ENCODE measurements at places on chromosomes 12 and 14.

DNA sequence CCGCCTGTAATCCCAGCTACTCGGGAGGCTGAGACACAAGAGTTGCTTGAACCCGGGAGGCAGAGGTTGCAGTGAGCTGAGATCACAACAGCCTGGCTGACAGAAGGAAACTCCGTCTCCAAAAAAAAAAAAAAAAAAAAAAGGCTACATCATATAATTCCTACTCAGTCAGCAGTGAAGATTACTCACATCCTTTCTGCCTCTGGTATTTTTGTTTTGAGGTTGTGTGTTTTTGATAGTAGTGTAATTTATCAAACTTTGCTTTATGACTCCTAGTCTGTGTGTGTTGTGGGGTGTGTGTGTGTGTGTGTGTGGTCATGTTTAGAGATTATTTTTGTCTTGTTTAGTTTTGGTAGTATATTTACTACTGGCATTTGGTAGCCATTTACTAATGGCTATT is 29.8 kb upstream of the DLGAP5 start:
- DNase-seq, result no peak

- DNase-seq, result no peak
Observed at GRCh38 chr12:39993268-39993667, 112.6 kb downstream of the SLC2A13 start.

DNA sequence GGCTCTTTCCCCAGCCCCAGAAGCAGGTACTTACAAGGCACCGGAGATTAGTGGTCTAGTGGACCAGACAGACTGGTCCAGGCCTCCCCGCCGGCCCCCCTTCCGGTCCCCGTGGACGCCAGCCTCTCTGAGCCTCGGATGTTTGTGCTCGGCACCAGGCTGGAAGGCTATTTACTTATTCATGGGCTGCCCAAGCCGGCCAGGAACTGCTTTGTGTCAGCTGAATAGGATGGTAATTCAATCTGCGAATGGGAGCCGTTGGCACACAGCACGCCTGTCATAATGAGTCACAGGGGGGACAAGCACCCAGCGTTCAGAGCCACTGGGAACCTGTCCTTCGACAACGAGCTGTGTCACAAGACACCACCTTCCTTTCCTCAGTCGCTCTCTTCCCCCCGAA is 82.3 kb downstream of the RIMBP2 start:
- no peak for DNase-seq

DNA sequence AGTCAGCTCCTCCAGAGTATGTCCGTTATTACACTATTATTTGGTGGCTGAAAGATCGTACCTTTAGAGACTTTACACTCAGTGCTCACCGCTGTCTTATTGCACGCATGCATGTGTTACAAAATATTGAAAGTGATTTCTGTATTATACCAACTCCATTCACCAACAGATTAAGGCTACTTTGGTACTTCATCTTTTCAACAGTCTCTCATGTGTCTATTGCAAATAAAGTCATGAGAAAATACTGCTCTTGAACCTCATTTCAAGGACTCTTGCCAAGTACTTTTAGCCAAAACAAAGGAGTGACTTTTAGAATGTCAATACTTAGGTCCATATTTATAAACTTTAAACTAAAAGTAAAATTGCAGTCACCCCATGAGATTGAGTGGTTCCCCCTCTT is 503.6 kb downstream of the TMEM121 start:
- no peak for DNase-seq

DNA sequence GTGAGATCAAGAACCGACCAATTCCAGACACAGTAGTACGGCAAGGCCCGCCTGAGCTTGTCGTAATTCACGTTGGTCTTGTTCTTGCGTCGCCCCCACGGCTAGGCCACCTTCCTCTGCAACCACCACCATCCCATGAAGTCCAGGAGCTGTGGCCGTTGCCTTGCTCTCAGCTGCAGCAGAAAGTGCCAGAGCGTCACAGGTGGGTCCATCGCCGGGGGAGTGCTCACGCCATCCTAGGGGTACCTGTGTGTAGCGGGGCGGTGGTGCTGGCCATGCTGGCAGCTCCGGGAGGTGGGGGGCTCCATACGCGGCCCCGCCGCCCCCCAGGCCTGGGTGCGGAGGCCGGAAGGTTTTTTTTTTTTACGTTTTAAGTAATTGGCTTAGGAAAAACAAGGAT is 23.1 kb downstream of the TMEM121 start:
- no peak for DNase-seq

DNA sequence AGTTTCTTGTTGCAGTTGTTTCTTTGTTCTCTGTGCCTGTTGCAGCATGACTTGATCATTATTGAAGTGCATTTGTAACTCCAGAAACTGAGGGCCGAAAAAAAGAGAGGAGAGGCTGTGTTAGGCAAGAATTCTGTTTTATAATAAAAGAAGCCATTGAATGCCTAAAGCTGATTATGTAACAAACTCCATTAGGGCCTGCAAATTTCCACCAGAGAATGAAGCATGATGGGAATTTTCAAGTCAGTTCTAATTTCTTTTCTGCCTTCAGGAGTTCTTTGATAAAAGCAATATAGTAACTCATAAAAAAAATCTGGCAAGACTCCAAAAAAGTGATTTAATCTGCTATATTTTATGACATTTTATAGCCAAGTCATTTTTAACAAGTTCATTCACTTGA is 156.7 kb upstream of the RASSF8 start:
- DNase-seq, result no peak

DNA sequence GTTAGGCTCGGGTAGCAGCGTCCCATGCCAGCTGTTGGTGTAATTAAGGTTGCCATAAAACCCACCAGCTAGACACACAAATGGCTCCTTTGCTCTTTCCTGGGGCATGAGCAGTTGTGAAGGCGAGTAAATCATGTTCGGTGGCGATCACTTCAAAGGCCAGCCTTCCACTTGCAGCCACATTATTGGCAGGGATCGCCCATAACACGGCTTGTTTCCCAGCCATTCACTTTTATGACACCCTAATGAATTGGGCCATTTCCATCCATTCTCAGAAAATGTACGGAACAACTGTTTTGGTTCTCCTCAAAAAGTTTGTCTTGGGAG is 63.4 kb downstream of the BEGAIN start:
- DNase-seq, result no peak

DNA sequence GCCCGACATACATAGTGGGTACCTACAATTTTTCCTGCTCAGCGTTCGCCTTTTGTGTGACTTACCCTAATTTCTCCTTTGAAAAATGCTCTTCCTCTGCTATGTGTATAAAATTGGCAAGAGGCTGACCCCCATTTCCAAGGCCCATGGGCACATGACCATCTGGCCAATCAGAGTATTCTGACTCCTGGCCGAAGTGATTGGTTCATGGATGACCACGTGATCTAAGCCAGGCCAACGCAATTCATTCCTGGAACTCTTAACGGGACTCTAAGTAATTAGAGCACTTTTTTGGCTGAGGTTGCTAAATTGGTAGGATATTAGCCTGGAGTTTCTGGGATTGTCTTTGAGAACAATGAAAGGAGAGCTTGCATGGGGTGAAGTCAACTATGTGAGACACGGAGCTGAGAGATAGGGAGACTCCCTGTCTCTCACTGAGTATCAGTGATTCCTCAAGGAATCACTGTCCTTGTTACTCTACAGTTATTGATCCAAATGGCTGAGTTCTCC is 110.1 kb upstream of the TBX3 start:
- no peak for DNase-seq

GRCh38 chr14:90987140-90987539 is 73.3 kb downstream of the RPS6KA5 start:
- DNase-seq, result no peak

DNA sequence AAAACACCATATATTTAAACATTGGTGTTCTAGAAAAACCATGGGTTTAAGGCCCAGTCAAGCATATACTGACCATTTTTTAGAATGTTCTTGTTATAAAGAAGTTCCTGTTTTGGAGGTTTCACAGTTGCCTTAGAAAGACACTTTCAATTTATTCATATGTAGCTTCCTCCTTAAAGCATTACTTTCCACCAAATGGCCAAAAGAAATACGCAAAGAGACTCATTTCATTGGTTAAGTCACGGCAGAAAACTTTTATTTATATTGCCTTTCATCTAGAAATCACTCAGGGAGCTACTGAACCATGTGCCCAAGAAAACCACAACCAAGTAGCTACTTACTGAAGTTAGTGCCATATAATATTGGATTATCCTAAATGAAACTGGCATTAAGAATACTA is 40.0 kb downstream of the MYBPC1 start:
- peak; percentile 71 for DNase-seq

Measured in GM12864 (cell line).